ENCODE measurements at places on chromosomes 2 and 18. TPM values are rescaled to one million over a fixed set of nuclear protein-coding genes. Genes with fewer than 3 reads are reported as not detected.

Gene PLGLB2
- total RNA-seq = not detected

Gene ZAP70
- total RNA-seq = 0.51 TPM

- no peak for DNase-seq
- H3K4me1 ChIP-seq = no peaks in the 10 kb centered on the region
- no peaks in the 10 kb centered on the region for H3K36me3 ChIP-seq
- H3K4me3 ChIP-seq = no peak overlapping the region
- no peak overlapping the region for H3K27ac ChIP-seq
Observed at GRCh38 chr2:165640247-165640929, 153.7 kb downstream of the GALNT3 start.

- H3K4me1 ChIP-seq = no peaks in the 10 kb centered on the region
- DNase-seq = no peak
- H3K27me3 ChIP-seq = no peaks in the 10 kb centered on the region
- no peaks in the 10 kb centered on the region for H3K36me3 ChIP-seq
- H3K27ac ChIP-seq = no peak overlapping the region
- no peak overlapping the region for H3K4me3 ChIP-seq
Observed at GRCh38 chr18:79321625-79322405, 73.9 kb upstream of the NFATC1 start.

DNA sequence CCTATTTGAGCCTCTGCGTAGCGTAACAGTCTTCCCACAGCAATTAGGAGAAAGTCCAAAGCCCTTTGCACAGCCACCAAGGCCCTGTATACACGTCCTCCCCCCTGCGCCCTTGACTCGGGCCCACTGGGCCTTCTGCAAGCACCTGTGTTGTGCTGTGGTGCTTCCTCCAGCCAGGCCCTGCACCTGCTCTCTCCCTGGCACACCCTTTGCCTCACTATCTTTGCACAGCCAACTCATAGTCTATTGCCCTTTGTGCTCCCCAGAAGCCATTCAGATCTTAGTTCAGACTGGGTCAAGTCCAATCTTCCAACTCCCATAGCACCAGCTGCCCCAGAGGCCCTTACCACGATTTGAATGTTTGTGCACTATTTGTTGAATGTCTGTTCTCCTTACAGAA, 271.6 kb upstream of the MGAT5 start:
- H3K4me3 ChIP-seq = no peak overlapping the region
- H3K27ac ChIP-seq = no peak overlapping the region
- no peak for DNase-seq

DNA sequence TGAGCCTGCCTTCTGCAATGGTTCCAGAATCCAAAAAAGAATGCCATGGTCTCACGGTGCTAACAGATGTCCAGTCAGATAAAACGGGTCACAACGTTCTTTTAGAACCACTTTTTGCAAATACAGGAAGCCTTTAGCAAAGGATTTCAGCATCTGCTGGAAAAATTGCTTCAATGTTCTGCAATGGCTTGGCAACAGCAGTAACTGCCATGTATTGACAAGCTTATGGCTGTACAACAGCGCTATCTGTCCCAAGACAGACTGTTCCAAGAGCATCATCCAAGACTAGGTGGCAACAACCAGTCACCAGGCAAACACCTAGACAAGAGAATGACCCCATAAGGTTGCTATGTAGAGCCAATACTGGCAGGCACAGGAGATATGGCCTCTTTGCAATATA, 37.6 kb upstream of the RIOK3 start:
- DNase-seq = no peak
- H3K27ac ChIP-seq = no peak overlapping the region
- H3K4me1 ChIP-seq = no peaks in the 10 kb centered on the region
- no peaks in the 10 kb centered on the region for H3K36me3 ChIP-seq
